Hepatocyte (in vitro differentiated cells): ENCODE measurements at places on chromosomes 3 and 15. TPM values are rescaled to one million over a fixed set of nuclear protein-coding genes. Genes with fewer than 3 reads are reported as not detected.

Gene MUC4
- 0.32 and 1.7 TPM in 2 replicates for total RNA-seq

Gene TLNRD1
- total RNA-seq: 13.3 and 15.6 TPM in 2 replicates

Gene NAALADL2
- 15.3 and 16.7 TPM in 2 replicates for total RNA-seq

Gene CYP1A2
- total RNA-seq: 0.40 TPM in 1 of 2 replicates, not detected in the other

Gene ABCC5
- 27.1 and 27.8 TPM in 2 replicates for total RNA-seq

Gene CCDC54
- not detected in 2 replicates for total RNA-seq

Gene ECE2
- not detected in 2 replicates for total RNA-seq

Gene SLC30A4
- 4.1 and 5.0 TPM in 2 replicates for total RNA-seq

Gene TMCO5A
- total RNA-seq: not detected in 2 replicates

Gene PLCH1
- 4.2 and 5.8 TPM in 2 replicates for total RNA-seq

Gene TMC3
- total RNA-seq: 0.12 and 0.43 TPM in 2 replicates

Gene ZMYND10
- total RNA-seq: 0.20 and 0.44 TPM in 2 replicates

Gene OIP5
- 1.8 and 11.8 TPM in 2 replicates for total RNA-seq

Gene PLCB2
- 1.0 and 1.7 TPM in 2 replicates for total RNA-seq

Gene C2CD4A
- 0.12 and 0.13 TPM in 2 replicates for total RNA-seq
